ENCODE measurements at places on chromosomes 16 and 17.

- DNase-seq, result no peak
Observed at GRCh38 chr17:64269687-64270649, 6.9 kb upstream of the TEX2 start.

DNA sequence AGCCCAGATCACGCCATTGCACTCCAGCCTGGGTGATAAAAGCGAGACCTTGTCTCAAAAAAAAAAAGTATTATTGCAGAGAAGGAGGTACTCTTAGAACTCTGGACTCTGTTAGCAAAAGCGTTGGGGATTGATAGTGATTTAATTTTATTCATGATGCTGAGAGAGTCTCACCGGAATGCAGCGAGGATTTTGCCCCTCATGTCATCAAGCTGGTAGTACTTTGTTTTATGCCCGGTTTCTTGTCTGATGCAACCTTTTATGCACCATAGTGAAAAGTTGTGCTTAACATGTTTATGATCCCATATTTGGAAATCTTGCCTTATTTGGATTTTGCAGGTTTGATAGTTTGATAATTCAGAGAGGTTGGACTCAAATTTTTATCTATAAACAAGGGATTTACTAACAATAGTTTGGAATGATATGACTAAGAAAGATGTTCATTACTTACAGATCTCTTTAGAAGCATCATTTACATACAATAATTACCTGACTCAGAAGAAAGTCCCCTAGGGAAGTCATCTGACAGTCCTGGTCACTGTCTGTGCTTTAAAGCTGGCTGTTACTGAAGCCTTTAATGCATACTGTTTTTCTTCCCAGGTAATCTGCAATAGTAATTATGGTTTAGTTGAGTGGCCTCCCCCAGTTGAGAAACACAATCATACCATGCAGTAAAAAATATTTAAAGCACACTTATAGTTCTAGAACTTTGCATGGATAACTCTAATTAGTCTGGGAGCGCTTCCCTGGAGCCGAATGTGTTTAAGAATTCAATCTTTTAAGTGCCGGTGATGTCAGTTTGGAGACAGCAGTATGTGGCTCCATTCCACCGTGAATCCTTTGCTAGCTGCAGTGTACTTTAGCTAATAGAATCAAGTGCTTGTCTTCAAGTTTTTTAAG, 120.9 kb downstream of the PRKCA start:
- DNase-seq, result no peak

- no peak for DNase-seq
Observed at GRCh38 chr17:17351356-17351891, 48.3 kb downstream of the NT5M start.

DNA sequence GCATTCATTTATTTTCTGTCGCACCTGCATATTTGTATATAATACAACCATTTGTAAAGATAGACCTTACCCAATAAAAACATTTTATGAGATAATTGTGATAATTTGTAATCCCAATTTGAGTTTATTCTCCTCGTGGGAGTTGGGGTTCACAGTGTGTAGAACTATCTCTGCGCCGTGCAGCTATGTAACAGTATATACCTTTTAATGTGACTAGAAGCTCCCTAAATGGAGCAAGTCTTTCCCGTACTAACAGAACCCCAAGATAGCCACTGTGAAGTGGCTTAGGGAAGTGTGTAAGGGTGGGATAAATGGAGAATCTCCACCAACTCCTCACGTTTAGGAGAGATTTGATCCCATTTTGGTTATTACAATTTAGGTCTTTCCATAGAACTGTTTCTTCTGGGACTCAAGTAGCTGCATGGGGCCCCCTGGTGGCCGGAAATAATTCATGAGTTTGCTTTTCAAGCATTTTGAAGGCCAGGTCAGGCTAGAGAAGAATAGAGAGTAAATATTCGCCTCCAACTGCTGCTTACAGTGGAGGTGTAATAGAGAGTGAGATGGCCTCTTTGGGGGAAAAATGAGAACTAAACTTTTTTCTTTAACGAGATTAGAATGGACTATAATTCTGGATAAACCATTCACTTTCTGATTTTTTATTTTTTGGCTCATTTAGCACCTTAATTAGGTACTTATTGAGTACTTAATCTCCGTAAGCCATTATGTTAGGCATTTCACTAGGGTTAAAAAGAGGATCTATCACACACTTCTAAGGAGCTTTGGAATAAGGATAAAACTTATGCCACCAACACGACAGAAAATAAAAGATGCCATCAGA, 4.5 kb downstream of the TMEM100 start:
- DNase-seq, result peak; percentile 24

GRCh38 chr16:66070140-66070917, 296.2 kb upstream of the CDH5 start:
- DNase-seq, result no peak

DNA sequence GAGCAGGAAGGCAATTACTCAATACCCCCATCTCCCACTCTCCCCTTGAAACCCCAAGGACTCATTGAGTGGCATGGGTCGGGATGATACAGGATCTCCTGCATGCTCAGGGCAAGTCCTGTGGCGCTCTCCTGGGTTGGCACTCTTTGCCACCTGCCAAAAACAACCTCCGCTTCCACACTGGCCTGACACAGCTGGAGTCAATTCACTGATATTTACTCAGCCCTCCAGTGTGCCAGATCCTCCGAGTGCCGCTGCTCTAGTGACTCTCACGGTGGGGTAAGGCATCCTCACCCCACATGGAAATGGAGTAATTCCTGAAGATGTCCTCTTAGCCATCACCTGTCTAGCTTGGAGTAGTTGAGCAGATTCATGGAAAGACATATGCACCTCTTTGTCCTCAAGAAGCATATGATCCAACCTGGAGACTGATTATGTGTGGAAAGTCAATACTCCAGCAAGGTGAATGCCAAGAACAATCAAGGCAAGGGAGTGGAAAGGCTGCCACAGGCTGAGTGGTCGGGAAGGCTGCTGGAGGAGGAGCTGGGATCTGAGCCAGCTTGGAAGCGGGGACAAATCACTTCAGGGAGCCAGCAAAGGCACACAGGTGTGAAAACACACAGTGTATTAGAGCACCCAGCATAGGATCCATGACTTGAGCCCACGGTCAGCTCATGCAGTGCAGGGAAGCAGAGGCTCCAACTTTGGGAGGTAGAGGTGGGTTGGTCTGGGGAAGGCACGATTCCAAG, 12.6 kb upstream of the GOSR2 start:
- no peak for DNase-seq

DNA sequence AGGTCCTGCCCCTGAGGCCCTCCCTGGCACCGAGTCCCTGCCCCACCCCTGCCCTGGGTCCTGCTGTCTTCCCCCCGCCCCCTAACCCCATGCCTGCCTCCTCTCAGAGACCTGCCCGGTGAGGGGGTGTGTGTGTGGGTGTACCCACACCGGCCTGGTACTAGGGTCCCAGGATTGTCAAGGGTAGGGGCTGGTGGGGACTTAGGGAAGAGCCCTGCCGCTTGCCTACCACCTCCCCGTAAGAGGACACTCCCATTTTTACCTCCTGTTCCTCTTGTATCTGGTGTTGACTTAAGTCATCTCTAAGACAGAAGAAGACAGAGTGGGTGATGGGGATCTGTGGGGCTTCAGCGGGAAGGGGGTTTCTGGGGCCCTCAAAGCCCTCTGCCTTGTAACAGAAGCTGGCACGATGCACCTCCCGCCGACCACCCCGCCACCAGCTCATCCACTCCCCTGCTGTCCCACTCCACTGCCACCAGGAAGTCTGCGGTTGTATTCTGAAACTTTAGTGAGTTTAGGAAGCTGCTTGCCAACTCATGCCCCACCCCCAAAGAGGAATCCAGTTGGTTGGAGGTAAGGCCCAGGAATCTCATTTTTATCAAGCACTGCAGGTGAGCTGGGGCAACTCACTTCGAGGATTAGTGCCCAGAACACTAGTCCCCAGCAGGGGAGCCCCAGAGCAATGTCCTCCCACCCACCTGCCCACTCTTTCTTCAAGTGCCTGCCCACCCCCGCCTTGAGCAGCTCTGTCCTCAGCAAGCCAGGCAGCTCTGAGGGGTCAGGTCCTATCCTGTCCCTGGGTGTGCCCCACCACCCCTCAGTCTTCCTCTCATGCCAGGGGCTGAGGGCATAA, 5.6 kb downstream of the SPATA32 start:
- DNase-seq, result no peak

- DNase-seq, result peak; percentile 21
Observed at GRCh38 chr17:59154292-59154720, 680 bp downstream of the SKA2 start.

- DNase-seq, result peak; percentile 6
Observed at GRCh38 chr16:80654094-80654862, 113.5 kb downstream of the DYNLRB2 start.

GRCh38 chr17:10733666-10734065, 3.8 kb upstream of the TMEM220 start:
- DNase-seq, result no peak

- DNase-seq, result no peak
Observed at GRCh38 chr16:84836234-84836647, 16.5 kb downstream of the CRISPLD2 start.

GRCh38 chr17:77211681-77212080, 70.9 kb downstream of the SEC14L1 start:
- no peak for DNase-seq

GRCh38 chr17:43367737-43368242, 31.0 kb upstream of the ARL4D start:
- DNase-seq, result peak; percentile 60

GRCh38 chr17:48113201-48113676, 5.7 kb downstream of the SNX11 start:
- peak; percentile 58 for DNase-seq

- no peak for DNase-seq
Observed at GRCh38 chr16:28158136-28158535, 53.6 kb downstream of the XPO6 start.

GRCh38 chr16:51163894-51164566, 13.0 kb upstream of the SALL1 start:
- DNase-seq, result no peak

GRCh38 chr16:80587071-80587470, 46.3 kb downstream of the DYNLRB2 start:
- no peak for DNase-seq

GRCh38 chr16:64453646-64454045, 668.2 kb downstream of the CDH11 start:
- no peak for DNase-seq

DNA sequence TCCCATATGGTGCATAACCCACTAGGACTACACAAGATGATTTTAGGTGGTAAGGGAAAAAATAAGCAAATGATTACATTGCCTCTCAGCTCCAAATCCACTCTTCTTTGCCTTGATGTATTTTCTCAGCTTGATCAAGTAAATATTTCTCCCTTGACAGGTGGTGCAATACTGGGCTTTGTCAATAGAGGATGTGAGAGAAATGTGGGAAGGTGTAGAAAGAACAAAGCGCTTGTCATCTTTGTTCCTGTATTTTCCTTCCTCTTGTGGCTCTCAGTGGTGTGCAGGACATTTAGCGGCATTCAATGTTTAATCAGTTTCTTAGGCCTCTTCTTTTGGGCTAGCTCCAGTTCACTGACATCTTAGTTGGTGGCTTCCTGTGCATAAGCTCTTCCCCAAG, 1165.8 kb upstream of the GOT2 start:
- DNase-seq, result no peak

DNA sequence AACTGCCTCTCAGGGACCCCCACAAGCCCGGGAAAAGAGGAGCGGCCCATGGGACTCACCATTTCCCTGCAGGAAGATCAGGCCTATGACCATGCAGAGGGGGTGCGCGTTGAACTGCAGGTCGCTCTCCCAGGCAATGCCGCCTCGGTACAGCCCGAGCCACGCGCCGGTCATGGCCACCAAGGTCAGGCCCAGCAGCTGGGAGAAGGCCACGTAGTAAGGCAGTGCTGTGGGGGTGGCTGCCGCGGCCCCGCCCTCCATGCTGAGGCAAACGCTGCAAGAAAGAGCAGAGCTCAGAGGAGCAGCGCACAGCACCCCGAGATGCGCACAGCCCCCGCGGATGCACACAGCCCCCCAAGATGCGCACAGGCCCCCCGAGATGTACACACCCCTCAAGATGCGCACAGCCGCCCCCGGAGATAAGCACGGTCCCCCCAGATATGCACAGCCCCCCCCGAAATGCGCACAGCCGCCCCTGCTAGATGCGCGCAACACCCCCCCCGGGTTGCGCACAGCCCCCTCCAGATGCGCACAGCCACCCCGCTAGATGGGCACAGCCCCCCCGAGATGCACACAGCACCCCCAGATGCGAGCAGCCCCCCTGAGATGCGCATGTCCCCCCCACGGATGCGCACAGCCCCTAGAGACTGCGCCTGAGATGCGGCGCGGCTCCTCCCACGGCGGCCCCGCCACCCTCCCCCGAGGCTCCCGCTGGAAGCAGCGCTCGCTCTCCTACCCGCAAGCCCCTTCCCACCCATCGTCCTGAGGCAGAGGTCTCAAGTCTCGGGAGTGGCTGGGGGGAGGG, 8.6 kb downstream of the CYB561 start:
- no peak for DNase-seq

DNA sequence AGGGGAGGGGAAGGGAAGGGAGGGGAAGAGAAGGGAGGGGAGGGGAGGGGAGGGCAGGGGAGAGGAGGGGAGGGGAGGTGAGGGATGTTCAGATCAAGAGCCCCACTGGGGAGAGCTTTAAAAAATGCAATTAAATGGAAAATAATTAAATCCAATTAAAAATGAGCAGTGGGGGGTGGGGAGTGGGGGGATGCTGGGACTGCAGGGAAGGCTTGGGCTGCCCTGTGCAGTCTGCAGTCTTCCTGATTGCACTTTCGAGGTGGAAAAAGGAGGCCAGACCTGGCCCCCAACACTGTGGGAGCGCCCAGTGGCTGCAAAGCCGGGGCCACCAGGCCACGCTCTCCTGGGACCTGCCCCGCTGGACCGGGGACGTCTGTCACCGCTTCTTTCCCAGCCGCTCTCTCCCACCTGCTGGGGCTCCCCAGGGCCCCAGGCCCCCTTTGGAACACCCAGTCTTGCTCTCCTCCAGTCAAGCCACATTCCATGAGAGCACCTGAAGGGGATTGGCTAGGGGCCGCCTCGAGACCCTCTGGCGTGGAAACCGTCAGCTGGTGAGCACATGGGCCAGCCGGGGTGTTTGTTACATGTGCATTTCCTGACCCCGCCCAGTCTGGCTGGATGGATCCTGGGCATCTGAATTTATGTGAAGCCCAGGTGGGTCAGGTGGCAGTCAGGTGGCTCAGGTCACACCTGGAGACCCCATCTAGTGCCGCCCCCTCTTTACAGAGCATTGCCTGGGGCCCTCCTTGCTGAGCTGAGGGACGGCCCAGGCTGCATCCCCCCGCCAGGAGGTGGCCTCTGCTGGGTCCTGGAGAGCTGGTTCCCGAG, 37.6 kb upstream of the CBFA2T3 start:
- no peak for DNase-seq

GRCh38 chr17:72176951-72177660, 56.3 kb downstream of the SOX9 start:
- no peak for DNase-seq

DNA sequence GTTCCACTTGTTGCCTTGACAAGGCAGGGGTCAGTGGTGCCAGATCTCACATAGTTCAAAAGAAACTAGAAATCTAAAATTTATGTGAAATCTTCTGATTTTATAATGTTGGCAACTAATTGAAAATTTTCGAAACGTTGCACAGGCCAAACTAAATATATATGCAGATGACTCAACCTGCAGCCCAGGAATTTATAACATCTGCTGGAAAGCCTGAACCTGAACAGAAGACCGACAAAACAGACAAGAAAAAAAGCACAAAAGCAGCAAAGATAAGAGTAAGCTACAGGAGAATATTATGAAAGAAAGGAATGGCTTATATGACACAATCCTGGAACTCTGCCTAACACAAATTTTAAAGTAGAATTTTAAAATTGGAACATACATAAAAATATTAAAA, 207.6 kb downstream of the CEP112 start:
- no peak for DNase-seq
